COLO829 (cell line): ENCODE measurements at places on chromosomes 1 and 21.

GRCh38 chr1:163472651-163473248 is 151.0 kb downstream of the NUF2 start:
- DNase-seq, result no peak

GRCh38 chr1:156673387-156674121 is 3.7 kb downstream of the NES start:
- no peak for DNase-seq

GRCh38 chr1:115477071-115477470 is 139.0 kb upstream of the NGF start:
- DNase-seq, result no peak

DNA sequence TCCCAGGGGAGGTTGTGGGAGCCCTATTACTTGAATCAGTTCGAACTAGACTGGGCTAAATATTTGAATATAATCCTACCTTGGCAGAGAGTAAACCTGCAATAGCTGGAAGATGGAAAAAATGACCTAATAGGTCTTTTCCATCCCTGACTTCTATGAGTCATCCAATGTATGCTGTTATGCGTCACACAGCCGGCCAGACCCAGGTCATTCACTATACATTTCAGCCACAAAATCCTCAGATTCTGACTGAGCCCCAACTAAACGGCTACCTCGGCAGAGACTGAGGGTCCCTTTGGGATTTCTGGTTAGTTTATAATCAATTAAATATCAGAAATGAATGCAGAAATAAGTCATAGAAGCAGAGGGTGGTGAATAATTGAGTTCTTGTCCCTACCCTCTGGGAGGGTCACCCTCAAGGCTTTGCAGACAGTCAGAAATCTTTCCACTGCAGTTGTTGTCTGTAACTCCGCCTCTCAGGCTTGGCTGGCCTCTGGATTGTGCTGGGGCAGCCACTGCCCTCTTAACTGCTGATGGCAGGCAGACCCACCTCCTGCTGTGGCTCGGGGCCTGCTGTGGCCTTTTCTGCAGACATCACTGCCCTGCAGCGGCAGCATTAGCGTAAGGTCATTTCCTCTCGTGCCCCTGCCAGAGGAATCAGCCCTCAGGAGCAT is 240.5 kb downstream of the TGFB2 start:
- peak; percentile 84 for DNase-seq

GRCh38 chr1:33358114-33358794 is 37.4 kb upstream of the A3GALT2 start:
- DNase-seq, result no peak
